GM23248 (cell line): ENCODE measurements at places on chromosomes 4 and X. TPM values are rescaled to one million over a fixed set of nuclear protein-coding genes. Genes with fewer than 3 reads are reported as not detected.

DNA sequence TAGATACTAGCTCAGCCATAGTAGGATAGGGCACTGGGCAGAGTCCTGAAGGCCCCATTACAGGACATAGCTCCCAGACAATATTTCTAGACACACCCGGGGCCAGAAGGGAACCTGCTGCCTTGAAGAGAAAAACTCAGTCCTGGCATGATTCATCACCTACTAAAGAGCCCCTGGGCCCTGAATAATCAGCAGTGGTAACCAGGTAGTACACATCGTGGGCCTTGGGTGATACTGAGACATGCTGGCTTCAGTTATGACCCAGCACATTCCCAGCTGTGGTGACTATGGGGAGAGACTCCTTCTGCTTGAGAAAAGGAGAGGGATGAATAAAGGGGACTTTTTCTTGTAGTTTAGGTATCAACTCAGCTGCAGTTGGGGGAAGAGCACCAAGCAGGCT lies 104.3 kb upstream of the STK26 start:
- H3K4me3 ChIP-seq: no peak overlapping the region
- H3K27me3 ChIP-seq: no peaks in the 10 kb centered on the region
- H3K4me1 ChIP-seq: no peaks in the 10 kb centered on the region
- DNase-seq: no peak

DNA sequence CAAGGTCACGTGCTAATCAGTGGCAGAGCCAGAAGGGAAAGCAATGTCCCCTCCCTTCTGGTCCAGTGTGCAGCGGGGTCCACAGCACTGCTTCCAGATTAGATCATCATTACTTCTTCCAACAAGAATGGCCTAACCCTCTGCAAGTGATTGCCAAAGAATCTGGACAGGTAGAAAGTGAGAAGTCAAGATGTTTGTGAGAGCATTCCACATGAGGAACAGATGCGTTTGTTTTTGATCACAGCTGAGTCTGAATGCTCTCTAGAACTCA lies 147.7 kb downstream of the SHROOM3 start:
- H3K4me3 ChIP-seq: no peak overlapping the region
- H3K36me3 ChIP-seq: no peaks in the 10 kb centered on the region
- H3K27me3 ChIP-seq: no peaks in the 10 kb centered on the region

HAND2 gene
- polyA plus RNA-seq: 17.8 and 19.3 TPM in 2 replicates

DNA sequence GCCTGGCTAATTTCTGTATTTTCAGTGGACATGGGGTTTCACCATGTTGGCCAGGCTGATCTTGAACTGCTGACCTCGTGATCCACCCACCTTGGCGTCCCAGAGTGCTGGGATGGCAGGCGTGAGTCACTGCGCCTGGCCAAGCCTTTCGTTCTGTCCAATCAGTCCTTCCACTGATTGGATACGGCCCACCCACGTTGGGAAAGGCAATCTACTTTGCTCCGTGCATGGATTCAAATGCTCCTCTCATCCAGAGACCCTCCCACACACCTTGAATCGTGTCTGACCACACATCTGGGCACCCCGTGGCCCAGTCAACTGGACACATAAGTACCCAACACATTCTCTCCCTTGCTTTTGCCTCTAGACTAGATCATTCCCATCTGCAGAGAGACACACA lies 74.9 kb downstream of the CRLF2 start:
- no peak overlapping the region for H3K4me3 ChIP-seq
- H3K27me3 ChIP-seq: no peaks in the 10 kb centered on the region
- no peak overlapping the region for H3K27ac ChIP-seq
- no peaks in the 10 kb centered on the region for H3K4me1 ChIP-seq

STBD1 gene
- 9.2 and 10.3 TPM in 2 replicates for polyA plus RNA-seq

GRCh38 chrX:153844509-153845082 lies 14.3 kb upstream of the PDZD4 start:
- no peaks in the 10 kb centered on the region for H3K36me3 ChIP-seq
- H3K27me3 ChIP-seq: no peaks in the 10 kb centered on the region; the same call in 1 of the 2 replicates
- H3K27ac ChIP-seq: no peak overlapping the region
- no peak overlapping the region for H3K4me3 ChIP-seq

DNA sequence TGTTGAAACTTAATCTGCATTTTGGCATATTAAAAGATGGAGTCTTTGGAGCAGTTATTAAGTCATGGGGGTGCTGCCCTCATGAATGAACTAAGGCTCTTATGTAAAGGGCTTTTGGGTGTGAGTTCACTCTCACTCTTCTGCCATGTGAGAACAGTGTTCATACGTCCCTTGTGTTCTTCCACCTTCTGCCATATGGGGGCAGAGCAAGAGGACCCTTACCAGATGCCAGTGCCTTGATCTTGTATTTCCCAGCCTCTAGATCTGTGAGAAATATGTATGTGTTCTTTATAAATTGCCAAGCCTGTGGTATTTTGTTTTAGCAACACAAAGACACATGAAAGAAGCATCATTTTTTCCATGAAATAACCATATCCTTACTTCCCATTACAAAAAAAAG lies 213.9 kb downstream of the SPOCK3 start:
- H3K27ac ChIP-seq: no peak overlapping the region
- no peaks in the 10 kb centered on the region for H3K4me1 ChIP-seq

TMEM165 gene
- polyA plus RNA-seq: 188 and 193 TPM in 2 replicates

DNA sequence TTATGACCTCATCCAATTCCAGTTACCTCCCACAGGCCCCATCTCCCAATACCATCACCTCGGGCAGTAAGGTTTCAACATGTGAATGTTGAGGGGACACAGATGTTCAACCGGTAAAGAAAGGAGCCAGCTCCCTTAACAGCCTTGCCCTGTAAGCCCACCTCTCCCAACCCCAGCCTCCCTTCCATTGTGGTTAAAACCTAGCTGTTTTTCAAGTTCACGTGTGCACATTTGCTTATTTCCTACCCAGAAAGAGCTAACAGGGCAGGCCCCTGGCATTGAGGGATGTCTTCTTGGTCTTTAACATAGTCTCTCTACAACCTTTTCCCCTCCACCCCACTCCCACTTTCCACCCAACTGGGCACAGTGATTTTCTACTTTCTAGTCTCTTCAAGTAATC lies 385.7 kb downstream of the FBXW7 start:
- H3K27me3 ChIP-seq: no peaks in the 10 kb centered on the region
- no peak overlapping the region for H3K27ac ChIP-seq
- no peaks in the 10 kb centered on the region for H3K36me3 ChIP-seq
- no peaks in the 10 kb centered on the region for H3K4me1 ChIP-seq
- no peak overlapping the region for H3K4me3 ChIP-seq

VCX gene
- polyA plus RNA-seq: not detected in 2 replicates

DNA sequence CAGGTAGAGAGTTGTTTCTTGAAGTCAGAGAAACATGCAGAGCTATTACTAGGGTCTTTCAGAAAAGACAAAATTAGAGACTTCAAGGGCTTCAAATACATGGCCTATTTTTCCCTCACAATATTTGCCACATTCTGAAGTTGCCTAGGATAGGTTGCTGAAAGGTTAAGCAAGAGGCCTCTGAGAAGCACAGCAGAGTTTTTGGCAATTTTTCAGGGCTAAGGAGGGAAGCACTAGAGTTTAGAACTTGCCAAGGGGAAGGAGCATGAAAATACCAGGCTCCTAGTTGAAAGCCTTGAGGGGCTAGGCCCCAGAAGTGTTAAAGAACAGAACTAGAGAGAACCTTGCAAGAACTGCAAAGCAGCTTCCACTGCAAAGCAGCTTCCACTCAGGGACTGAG lies 86.4 kb downstream of the ANAPC10 start:
- DNase-seq: no peak
- H3K27ac ChIP-seq: no peak overlapping the region
- no peaks in the 10 kb centered on the region for H3K27me3 ChIP-seq
- H3K4me3 ChIP-seq: no peak overlapping the region

AWAT1 gene
- polyA plus RNA-seq: not detected in 2 replicates

PWWP3B gene
- polyA plus RNA-seq: not detected in 2 replicates

DNA sequence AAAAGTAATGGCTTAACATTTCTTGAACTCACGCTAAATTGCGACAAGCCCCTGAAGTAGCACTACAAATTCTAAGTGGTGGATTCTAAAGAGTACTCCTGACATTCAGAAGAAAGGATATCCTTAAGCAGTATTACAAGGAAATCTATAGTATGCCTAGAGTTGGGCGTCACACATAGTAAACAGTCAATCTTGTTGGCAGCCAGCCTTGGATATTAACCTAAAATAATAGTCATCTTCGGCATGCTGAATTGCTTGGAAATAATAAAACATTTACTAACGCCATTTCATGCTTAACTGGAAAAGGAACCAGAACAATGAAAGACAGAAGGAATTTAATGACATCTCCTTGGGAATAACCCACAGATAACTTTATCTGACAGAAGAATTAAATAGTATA lies 18.6 kb downstream of the ATP8A1 start:
- no peaks in the 10 kb centered on the region for H3K4me1 ChIP-seq
- H3K36me3 ChIP-seq: no peaks in the 10 kb centered on the region
- no peak overlapping the region for H3K27ac ChIP-seq
- no peak overlapping the region for H3K4me3 ChIP-seq
- DNase-seq: no peak

DNA sequence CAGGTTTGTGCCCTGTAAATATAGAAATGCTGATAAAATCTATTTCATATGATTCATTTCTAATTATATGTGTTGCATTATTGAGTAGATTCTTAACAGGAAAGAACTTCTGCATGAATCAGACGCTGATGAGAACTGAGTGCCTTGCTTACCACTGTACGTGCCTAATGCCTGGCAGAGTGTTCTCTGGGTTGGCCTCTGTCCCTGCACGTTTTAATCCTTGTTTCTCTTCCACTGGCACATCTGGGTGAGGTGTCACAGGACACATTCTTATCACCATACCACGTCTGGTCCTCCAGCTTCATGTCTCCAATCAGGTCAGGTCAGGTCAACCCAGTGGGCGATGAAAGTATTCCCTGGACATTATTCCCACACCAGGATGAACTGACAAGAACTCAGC lies 53.6 kb downstream of the KLF3 start:
- peaks cover 25% of the 10 kb centered on the region for H3K4me1 ChIP-seq
- H3K27ac ChIP-seq: peak overlapping the region; percentile 73
- no peaks in the 10 kb centered on the region for H3K27me3 ChIP-seq
- peak overlapping the region; percentile 5; the same call in 1 of the 2 replicates for H3K4me3 ChIP-seq
- no peaks in the 10 kb centered on the region for H3K36me3 ChIP-seq

DNA sequence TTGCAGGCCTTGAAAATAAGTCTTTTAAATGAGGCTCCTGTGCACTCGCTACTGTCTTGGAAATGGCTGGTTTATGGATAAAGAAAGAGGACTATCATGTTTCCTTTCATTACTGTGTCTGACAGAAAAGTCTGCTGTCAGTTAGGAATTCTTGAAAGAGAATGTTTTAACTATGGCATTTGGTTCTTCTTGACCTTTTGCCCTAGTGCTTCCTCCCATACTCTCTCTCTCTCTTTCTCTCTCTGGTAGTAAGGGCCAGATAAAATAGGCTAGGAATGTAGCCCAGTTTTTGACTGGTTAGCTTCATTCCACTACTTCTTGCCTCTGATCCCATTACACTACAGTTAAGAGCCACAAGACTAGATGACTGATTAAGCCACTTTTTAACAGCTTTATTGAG lies 29.8 kb downstream of the YY2 start:
- H3K4me3 ChIP-seq: no peak overlapping the region
- H3K27ac ChIP-seq: no peak overlapping the region
- no peaks in the 10 kb centered on the region for H3K27me3 ChIP-seq
- no peak for DNase-seq

IGFBP7 gene
- 1,347 and 1,359 TPM in 2 replicates for polyA plus RNA-seq

DNA sequence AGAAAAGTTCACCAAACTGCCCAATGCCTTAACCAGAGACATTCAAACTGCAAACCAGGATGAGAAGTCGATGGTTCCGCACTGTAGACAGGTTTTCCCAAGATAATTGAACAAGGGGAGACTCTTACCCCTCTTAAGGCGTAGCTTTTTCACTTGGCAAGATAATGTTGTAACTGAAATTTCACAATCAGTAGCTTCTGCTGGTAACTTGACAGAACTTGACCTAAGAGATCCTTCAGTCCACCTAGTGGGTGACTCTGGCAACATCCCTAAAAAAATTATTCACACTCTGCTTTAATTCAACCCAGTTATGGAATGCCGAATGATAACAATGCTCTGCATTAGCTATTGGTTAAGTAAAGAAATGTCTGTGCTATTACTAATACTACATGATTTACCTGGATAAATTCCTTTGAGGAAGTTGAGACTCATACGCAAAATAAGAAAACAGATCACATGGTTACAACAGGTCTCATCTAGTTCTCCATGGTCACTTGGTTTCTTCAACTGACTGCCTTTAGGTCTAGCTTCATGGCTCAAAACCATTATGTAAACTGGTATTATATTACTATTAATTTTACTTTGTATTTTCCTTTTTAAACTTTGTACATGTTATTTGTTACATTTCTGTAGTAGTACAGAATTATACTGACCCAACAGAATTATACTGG lies 9.1 kb downstream of the ELF2 start:
- peak; percentile 75 for DNase-seq
- no peaks in the 10 kb centered on the region for H3K27me3 ChIP-seq
- no peak overlapping the region for H3K27ac ChIP-seq

GRCh38 chrX:42027367-42028000 lies 104.1 kb upstream of the CASK start:
- H3K4me1 ChIP-seq: no peaks in the 10 kb centered on the region
- no peak for DNase-seq
- no peak overlapping the region for H3K4me3 ChIP-seq
- H3K27me3 ChIP-seq: no peaks in the 10 kb centered on the region

DNA sequence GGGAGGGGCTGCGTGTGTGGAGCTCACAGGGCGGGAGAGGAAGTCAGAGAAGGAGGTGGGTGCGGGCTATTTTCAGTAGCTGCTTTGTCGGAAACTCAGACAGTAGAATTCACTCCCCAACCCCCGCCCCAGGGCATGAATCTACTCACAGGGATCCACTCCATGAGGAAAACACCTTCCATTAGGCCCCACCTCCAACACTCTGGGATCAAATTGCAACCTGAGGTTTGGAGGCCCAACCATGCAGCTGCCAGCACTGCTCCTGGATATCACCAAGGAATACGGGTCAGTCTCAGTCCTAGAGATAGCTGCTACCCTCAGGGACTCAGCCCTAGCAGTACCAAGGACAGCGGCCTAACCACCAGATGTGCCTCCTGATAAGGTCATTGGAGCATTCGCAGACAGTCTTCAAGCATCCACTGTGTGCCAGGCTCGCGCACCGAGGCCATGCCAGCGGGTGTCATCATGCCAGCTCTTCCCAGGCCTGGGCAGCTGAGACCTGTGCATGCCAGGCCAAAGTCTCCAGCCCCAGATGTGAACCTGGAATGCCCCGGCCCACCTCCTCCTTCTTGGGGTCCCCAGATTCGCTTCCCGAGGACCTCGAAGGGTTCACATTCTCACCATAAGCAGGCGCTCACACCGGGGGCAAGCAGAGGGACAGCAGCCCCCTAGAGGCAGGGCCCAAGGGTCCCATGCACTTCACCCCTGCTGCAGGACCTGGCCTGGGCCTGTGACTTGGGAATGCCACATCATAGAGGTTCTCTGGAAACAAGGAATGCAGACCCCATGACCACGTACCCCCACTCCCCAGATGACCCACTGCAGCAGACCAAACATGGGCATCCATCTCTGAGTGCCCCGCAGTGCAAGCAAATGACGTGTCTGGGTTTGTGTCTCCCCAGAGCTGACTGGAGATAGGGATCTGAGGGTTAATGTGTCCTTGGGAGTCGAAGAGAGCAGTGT lies 102.3 kb downstream of the ADRA2C start:
- DNase-seq: peak; percentile 41
- H3K27ac ChIP-seq: no peak overlapping the region
- H3K36me3 ChIP-seq: no peaks in the 10 kb centered on the region

BST1 gene
- 24.3 and 28.7 TPM in 2 replicates for polyA plus RNA-seq

- H3K27me3 ChIP-seq: no peaks in the 10 kb centered on the region
- no peak overlapping the region for H3K27ac ChIP-seq
- no peaks in the 10 kb centered on the region for H3K4me1 ChIP-seq
- no peaks in the 10 kb centered on the region for H3K36me3 ChIP-seq
- no peak overlapping the region for H3K4me3 ChIP-seq
Observed at GRCh38 chr4:169675825-169676224, 55.4 kb downstream of the CLCN3 start.

XPNPEP2 gene
- 0.56 and 0.74 TPM in 2 replicates for polyA plus RNA-seq
